Stimulated activated CD8-positive, alpha-beta memory T cell treated with anti-CD3 and anti-CD28 coated beads, Interleukin-15, amount 100 ng/mL, for 4 hours (primary cell): ENCODE measurements at places on chromosomes 3 and 15.

GRCh38 chr3:110456438-110457138 is 615.0 kb upstream of the NECTIN3 start:
- no peak for DNase-seq

- no peak for DNase-seq
These were observed 71.4 kb upstream of the SKOR1 start for GRCh38 chr15:67753891-67754290.

- no peak for DNase-seq
These were observed 118.4 kb upstream of the TPRG1 start for GRCh38 chr3:189053322-189053721.

DNA sequence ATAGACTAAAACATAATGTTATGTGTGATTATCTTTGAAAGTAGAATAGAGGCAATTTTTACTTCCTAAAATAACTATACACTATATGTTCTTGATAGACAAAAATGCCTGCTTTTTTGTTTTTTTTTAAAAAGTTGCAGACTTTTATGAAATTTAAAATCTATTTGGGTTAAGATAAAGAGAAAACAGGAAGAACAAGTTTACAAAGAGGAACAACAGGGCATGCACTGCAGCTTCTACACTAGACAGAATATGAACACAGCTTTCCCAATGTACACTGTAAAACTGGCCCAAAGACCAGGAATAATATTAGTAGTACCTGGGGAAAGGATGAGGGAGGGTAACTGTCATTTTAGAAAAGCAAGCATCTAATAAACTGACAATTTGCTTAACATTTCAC is 53.7 kb downstream of the NR1I2 start:
- DNase-seq, result no peak

- DNase-seq, result no peak
These were observed 58.9 kb upstream of the ACTC1 start for GRCh38 chr15:34854232-34854631.
